Stimulated activated CD4-positive, alpha-beta T cell treated with anti-CD3 and anti-CD28 coated beads, TNF-alpha, amount 100 ng/mL, for 4 hours (primary cell): ENCODE measurements at places on chromosomes 13 and 19.

GRCh38 chr13:114122591-114123211 is 9.7 kb downstream of the RASA3 start:
- DNase-seq: no peak

DNA sequence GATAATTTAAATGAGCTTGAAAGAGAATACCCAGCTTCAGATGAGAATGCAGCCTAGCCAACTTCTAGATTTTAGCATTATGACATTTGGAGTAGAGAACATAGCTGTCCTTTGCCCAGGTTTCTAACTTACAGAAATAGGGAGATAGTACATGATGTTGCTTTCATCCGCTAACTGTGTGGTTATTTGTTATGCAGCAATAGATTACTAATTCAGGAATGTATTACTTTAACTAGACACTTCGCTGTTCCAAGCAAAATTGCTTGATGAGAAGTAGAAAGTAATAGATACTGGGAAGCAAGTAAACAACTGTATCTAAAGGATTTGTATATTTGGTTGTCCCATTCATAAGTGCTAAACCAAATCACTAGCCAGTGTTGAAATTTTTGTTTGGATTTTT is 790.9 kb upstream of the PRR20A start:
- no peak for DNase-seq

DNA sequence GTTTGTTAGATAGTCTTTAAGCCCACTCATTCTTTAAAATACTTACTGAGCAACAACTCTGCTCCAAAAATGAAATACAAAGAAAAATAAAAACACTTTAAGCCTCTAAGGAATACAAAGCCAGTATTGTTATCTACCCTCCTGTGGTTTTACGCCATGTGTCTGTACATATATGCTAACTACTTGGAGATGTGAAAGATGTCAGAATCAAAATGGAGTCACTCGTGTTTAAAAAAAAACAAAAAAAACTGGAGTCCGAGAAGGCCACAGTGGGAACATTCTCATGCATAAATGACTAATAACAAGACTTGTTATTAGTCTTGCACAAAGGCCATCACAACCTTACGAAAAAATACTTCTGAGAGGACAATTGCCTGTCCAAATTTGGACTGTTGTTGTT is 393.1 kb downstream of the TBC1D4 start:
- DNase-seq: no peak

- DNase-seq: no peak
These were observed 165.2 kb downstream of the SHISA2 start for GRCh38 chr13:25886438-25887214.

DNA sequence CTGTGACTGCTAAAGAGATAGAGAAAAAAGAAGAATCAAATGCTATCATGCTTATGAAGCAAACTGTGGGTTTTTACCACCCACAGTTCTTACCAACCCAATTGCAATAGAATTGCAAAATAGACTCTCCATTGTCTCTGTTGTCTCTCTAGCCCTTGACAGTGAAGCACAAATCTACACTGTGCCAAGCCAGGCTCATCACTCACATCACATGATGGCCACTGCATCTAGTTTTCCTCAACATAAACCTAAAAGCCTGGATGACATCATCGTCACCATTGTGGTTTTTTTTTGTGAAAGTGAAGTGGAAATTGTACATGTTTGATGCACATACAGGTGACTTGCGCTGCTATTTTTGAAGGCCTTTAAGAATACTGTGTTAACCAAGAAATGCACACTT is 56.1 kb downstream of the KL start:
- DNase-seq: no peak

- peak; percentile 11 for DNase-seq
These were observed 934 bp downstream of the N4BP2L2 start for GRCh38 chr13:32537580-32538142.

- DNase-seq: peak; percentile 72
These were observed 94.5 kb downstream of the GNG7 start for GRCh38 chr19:2607712-2608601.

GRCh38 chr19:48636859-48637448 is at the start of gene DBP:
DBP (minus strand) TSS chr19:48637379; CDS start chr19:48636994, 385 bp downstream.
- DNase-seq: no peak

DNA sequence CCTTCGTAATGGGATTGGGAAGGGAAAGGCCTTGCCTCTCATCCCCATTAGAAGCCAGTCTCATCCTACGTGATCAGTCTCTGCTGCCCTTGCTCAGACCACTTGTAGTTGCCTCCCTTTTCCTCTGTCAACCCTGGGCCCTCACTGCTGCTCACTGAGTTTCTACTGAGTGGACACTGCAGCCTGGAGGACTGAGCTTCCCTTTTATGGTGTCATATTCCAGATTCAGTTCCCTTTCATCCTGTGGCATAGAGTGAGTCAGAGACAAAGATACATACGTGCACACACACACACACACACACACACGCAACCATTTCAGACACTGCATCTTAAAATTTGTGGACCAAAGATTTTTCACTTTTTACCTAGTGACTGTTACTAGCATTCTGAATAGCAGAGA is 56.6 kb downstream of the COG3 start:
- no peak for DNase-seq

DNA sequence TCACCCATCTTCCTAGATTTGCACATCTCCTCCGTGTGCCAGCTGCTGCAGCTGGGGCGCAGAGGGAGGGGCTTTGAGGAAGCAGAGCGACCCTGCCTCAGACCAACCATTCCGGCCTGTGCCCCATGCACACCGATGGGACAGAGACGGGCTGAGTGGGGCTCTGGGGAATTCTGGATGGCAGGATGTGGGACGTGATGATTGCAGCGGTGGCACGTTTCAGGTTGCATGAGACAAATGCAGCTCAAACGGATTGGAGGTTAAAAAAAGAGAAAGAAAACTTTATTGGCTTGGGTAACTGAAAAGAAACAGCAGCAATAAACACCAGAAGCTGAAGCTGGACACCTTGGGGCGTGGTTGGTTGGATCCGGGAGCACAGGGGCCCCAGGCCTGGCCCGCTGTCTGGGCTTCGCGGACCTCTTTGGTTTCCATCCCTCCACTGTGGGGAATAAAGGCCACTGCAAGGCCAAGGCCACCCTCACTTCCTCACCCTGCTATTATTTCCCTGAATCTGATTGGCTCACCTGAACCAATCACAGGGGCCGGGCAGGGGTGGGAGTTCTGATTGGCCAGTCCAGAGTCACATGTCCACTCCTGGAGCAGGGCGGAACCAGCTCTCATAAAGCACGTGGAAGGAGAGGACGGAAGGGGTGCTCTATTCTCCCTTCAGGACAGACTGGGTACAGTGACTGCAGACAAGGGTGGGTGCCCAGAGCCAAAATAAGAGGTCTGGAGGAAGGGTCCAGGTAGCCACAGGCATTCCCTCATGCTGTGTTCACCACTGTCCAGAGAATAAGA is 6.1 kb upstream of the ZNF787 start:
- no peak for DNase-seq
